ENCODE measurements at places on chromosomes 7 and 10.

GRCh38 chr10:84537447-84537931 is 209.1 kb downstream of the CCSER2 start:
- no peak for DNase-seq

GRCh38 chr10:83647526-83647925 is 491.8 kb upstream of the GHITM start:
- DNase-seq = no peak

GRCh38 chr10:97686301-97686961 is 610 bp downstream of the AVPI1 start:
- DNase-seq = peak; percentile 8

DNA sequence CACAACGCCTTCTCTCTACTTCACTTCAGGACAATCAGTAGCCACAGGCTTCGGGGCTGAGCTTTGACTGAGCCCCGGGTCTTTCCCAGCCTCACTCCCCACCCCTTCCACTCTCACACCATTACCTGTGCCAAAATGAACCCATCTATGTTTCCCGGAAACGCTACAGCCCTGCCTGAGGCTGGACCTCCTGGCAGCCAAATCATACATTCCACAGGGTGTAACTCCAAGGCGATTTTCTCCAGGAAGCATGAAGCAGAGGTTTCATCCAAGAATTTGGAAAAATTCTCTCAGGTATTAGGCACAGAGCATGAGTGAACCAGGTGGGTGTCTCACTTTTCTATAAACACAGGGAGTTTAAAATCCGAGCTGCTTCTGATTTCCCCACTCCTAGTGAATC is 286.3 kb downstream of the TNS3 start:
- no peak for DNase-seq

GRCh38 chr10:96395931-96396877 is 37.4 kb upstream of the OPALIN start:
- DNase-seq = peak; percentile 30

DNA sequence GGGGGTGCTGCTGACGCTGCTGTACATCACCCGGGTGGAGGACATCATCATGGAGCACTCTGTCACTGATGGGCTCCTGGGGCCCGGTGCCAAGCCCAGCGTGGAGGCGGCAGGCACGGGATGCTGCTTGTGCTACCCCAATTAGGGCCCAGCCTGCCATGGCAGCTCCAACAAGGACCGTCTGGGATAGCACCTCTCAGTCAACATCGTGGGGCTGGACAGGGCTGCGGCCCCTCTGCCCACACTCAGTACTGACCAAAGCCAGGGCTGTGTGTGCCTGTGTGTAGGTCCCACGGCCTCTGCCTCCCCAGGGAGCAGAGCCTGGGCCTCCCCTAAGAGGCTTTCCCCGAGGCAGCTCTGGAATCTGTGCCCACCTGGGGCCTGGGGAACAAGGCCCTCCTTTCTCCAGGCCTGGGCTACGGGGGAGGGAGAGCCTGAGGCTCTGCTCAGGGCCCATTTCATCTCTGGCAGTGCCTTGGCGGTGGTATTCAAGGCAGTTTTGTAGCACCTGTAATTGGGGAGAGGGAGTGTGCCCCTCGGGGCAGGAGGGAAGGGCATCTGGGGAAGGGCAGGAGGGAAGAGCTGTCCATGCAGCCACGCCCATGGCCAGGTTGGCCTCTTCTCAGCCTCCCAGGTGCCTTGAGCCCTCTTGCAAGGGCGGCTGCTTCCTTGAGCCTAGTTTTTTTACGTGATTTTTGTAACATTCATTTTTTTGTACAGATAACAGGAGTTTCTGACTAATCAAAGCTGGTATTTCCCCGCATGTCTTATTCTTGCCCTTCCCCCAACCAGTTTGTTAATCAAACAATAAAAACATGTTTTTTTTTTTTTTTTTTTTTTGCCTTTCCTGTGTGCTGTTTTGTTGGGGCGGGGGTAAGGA is 55.8 kb downstream of the TSPAN15 start:
- no peak for DNase-seq
